ENCODE measurements at places on chromosomes 11 and 22.

DNA sequence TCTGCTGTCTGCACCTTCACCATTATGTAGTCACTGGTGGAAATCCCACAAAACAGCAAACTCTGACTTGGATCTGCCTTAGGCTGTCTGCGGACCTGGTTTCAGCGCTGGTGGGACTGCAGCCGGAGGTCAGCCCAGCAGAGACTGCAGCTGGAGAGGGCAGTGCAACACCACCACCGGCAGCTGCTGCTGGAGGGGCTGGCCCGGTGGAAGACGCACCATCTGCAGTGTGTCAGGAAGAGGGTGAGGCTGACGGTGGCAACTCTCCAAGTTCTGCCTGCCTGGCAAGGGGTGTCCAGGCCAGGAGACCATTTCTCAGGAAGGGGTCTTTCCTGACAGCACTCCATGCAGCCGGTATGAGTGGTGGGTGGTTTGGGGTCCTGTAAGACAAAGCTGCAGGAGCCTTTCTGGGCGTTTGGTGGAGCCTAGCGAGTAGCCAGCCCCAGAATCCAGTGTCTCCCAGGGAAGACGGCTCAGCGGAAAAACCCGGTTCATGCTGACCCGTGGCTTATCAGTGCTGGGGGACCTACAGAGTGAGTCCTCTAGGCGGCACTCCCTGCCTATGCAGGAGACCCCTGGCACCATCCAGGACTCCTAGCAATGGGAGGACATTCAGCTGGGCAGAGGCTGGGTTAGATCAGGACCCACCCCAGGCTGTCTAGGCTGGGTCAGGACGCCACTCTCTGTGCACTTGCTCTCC is 50.8 kb downstream of the PISD start:
- DNase-seq, result no peak

DNA sequence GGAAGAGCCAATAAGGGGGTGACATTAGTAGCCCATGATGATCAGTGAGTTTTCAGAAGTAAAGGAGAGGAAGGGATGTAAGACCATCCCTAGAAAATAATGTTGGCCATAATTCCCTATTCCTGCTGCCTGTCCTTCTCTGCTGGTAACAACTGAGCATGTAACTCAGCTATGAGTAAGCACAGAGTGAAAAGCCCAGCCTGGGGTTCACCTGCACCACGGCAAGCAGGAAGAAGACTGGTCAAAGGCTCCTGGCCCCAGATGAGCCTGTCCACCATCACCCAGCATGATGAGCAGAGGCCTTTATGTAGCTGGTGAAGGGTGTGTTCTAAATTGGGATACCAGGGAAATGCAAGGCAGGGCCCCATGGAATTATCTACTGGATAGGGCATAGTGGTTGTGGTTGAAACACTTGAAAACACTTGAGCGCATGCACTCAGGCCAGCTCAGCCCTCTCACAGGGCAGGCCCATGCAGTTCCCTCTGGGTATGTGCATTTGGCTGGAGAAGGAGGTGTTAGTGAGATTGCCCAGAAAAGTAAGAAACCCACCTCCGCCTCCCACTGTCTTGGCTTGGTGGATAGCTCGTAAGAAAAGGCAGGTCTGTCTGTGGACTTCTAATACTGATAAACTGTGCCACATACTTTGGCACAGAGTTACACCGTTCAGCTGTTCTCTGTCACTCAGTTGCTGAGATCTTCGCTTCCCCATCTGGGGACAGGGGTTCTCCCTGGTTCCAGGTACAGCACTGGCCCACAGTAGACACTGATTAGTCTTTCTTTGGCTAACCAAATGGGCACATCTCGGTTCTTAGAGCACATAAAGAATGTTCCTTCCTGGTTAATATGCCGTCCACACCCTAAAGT is 86.8 kb downstream of the AMOTL1 start:
- DNase-seq, result no peak

DNA sequence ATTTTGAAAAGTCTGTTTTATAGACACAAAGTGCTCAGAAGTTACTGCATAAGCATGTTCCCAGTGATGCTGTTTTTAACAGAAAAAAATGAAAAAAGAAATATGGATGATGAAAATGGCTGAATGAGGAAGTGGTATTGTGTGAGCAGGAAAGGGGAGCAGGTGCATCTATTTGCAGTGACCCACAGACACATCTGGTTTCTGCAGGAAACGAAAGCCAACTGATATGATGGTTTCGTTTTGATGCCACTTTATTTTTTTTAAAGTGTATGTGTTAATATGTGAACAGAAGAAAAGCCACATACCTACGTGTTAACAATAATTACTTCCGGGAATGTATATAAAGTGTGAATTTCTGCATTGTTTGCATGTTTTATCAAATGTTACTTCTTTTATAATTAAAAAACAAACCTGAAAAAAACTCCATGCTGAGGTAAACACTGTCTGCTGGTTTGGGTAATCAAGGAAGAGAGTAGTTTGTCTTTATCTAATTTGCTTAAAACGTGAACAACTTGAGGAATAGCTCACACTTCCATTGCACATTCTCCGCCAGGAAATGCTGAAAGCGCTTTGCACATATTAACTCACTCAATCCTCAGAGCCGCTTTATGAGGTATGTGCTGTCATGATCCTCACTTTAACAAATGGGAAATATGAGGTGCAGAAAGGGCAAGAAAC is 1335.9 kb downstream of the TBC1D22A start:
- DNase-seq, result no peak

- DNase-seq, result no peak
Measured at GRCh38 chr11:10418950-10419310, 36.1 kb upstream of the AMPD3 start.
